HTR-8/SVneo (cell line): ENCODE measurements at places on chromosomes 5 and 9.
A peak's percentile ranks its signal among the peaks of the same experiment; 100 is the strongest.

DNA sequence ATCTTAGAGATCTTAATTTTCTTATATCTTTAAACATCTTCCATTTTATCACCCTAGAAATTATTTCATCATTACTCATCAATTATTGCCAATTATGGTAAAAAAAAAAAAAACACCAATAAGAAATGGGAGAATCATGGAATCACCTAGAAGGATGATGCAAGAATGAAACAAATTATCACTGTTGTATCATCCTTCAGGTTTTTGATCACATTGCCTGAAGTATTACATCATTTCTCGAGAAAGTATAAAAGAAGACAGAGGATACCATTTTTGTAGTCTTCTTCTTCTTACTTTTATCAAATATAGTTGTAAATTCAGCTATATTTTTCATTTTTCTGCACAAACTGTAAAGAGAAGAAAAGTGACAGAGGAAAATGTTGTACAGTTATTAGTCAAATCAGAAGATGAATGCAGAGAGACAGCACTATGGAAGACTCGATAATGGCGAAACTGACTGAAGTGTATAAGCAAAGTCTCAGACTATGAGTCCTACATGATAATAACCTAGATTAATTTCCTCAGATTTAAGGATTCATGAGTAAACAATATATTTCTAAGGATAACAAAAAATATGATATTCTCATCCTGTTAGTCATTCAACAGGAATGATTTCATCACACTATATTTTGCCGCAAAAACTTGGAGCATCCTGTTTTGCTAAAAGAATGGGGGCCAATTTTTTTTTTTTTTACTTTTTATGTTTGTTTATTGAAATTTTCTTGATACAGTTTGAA, 5.9 kb upstream of the STC2 start:
- DNase-seq, result peak; percentile 56

GRCh38 chr5:41364346-41364745, 146.1 kb downstream of the PLCXD3 start:
- DNase-seq, result no peak

GRCh38 chr5:92470770-92471169, 1087.7 kb upstream of the ARRDC3 start:
- no peak for DNase-seq

DNA sequence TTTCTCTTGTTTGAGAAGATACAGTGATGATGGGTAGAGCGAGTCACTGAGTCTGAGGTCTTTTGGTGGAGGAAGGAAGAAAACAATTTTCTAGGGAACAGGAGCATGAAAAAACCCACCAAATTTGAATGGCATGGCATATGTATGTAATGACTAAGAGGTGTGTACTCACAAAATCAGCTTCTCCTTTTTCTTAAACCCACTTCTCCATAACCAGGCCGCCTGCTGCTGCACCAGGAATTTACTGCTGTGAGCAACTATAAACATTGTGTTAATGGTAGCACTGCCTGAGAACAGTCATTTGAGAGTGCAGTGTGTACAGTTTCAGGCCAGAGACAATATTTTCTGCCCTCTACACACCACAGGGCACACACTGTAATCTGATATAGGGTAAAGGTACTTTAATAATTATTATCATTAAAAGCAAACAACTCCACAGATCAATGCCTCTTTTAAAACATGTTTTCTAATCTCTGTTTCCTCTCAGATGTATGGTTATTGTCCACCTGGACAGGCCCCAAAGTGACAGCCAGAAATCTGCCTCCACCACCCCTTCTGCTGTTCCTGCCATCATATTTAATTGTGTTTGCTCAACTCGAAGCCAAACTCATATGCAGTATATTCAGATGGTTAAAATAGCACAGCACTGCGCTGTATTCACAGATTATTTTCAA, 241.6 kb downstream of the KIAA0825 start:
- no peak for DNase-seq

DNA sequence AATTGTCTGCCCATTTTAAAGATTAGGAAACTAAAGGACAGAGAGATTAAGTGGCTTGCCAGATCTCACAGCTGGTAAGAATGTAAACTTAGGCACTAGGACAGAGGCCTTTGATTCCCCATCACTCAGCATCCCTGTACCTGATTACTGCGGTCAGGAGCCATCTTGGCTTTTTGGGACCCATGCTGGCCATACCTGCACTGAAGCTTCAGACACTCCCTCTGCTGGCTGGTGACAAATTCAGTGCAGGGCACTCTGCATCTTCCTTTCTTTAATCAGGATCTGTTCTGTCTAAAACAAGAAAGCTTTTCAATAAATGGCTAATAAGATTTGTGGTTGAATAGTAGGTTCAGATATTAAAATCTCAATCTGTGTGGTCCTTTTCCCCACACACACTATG, 215.5 kb upstream of the RORB start:
- no peak for DNase-seq

DNA sequence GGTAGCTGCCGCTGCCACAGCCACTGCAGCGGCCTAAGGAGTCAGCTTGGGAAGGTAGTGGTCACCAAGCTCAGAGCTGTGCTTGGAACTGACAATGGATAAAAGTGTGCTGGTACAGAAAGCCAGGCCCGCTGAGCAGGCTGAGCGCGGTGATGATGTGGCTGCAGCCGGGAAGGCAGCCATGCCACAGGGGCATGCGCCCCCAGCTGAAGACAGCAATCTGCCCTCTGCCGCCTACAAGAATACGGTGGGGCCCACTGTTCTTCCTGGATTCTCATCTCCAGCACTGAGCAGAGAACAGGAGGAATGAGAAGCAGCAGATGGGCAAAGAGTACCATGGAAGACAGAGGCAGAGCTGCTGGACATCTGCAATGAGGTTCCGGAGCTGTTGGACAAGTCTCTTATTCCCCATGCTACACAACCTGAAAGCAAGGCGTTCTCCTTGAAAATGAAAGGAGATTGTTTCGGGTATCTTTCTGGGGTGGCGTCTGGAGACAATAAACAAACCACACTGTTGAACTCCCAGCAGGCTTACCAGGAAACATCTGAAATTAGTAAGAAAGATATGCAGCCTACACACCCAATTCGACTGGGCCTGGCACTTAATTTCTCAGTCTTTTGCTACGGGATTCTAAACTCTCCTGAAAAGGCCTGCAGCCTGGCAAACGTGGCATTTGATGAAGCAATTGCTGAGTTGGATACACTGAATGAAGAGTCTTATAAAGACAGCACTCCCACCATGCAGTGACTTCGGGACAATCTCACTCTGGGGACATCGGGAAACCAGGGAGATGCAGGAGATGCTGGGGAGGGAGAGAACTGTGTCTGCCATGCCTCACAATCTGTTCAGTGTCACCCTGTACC, 22.8 kb upstream of the ANKRD18A start:
- no peak for DNase-seq

- DNase-seq, result no peak
Measured at GRCh38 chr5:97281257-97281656, 98.2 kb upstream of the RIOK2 start.

DNA sequence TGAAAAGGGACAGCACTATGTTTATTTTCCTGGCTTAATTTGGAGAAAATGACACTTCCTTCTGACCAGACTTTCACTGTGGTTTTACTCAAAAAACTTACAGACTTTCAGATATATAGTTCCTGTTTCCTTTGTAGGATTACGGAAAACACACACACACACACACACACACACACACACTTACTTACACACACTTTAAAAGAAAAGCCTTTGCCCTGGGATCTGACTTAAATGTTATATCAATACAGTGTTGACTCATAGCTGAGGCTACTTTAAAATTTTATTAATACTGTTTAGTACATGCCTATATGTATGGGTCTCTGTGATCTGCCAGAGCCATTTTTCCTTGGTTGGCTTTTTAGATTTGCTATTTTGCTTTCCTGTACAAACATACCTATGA, 758.3 kb downstream of the DNAH5 start:
- DNase-seq, result no peak

DNA sequence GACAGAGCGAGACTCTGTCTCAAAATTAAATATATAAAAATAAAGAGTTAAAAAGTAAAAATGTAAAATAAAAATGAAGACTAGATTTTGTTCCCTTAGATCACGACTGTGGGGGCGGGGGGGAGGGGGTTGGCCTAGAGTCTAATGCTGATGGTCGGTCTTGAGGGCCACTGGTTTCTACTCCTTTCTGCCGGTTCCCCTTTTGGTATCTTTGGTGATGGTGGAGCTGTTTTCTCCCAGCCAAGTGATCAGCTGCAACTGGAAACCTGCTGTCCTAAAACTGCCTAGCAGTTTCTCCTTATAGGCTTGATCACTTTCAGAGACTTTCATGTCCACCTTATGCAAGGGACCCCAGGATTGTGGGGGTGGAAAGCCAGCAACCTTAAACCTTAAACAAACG, 1.1 kb downstream of the SRD5A1 start:
- peak; percentile 41 for DNase-seq

DNA sequence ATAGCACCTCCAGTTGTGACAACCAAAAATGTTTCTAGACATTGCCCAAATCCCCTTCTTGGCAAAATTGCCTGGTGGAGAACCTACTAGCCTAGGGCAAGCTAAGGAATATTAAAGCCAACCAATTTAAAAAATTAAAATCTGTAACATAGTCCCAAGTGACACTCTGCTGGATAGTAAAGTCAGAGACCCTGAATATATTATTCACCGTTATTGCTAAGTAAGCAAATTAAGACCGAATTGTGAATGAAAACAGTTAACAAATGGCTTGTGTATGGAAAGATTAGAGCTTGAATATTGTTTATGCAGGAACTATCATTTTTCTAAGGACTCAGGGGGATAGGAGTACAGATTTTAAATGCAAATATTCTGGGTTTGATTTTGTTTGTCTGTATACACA, 208.1 kb downstream of the DMAC1 start:
- no peak for DNase-seq

DNA sequence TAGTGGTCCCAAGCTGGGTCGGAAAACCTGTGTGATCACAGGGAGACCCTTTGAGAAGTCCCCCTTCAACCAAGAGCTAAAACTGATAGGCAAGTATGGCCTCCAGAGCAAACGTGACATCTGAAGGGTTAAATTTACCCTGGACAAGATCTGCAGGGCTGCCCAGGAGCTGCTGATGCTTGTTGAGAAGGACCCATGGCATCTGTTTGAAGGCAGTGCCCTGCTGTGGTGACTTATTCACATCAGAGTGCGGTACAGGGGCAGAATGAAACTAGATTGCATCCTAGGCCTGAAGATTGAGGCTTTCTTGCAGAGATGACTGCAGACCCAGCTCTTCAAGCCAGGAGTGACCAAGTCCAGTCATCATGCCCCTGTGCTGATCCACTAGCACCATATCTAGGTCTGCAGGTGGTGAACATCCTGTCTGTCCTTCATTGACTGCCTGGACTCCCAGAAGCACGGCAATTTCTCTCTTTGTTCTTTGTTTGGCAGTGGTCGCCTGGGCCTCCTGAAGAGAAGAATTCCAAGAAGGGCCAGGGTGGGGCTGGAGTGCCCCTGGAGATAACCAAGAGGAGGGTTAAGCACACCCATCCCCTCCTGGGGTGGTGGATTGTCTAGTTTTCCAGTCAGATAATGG, 25.7 kb upstream of the CHD1 start:
- no peak for DNase-seq

- DNase-seq, result no peak
Measured at GRCh38 chr9:125626187-125626586, 80.8 kb downstream of the MAPKAP1 start.

GRCh38 chr9:16266648-16267276, 603.7 kb downstream of the BNC2 start:
- no peak for DNase-seq

DNA sequence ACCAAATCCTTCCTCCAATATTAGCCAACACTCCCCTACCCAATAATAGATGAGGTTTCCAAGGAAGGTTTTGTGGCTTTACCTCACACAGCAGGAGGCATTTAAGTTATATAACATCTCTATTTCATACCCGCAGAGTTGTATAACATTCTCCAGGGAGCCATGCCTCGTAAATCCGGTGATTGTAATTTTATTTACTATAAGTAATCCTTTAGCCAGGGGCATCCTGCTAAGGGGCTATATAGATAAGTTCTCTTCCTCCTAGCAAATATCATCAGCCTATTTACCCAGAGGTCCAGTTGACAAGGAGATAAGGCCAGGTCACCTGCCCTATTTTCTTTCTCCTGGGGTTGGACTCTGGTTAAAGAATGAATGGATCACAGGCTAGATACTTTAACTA, 2051.0 kb downstream of the EFNA5 start:
- no peak for DNase-seq

DNA sequence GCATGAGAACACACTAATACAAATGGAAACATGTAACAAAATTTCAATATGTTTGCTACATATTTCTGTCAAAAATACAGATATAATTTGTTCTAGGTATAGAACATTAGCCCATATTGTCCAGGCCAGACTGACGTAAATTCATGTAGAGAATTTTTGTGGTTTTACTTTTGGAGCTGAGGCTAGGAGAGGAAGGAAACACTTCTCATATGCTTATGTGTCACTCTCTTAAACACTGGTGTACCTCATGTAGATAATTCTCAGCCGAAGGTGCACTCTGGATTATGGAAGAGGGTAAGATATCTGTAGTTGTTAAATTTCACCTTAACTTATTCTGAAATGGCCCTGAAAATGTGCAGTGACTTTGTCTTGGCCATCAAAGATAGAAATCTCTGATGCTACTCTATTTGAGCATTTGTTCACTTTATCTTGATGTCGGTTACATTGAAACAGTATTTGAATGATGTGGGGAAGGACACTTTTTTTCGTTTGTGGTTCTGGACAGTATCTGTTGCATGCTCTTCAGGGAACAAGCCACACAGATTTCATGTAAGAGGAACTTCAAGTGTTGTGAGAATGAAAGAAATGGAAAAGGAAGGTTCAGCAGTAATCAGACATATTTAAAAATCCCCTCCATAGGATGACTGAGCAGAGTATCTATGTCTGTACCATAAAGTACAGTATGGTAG, 202.7 kb downstream of the SPATA31D1 start:
- no peak for DNase-seq

- DNase-seq, result no peak
Measured at GRCh38 chr9:128390150-128390812, 19.1 kb downstream of the URM1 start.

DNA sequence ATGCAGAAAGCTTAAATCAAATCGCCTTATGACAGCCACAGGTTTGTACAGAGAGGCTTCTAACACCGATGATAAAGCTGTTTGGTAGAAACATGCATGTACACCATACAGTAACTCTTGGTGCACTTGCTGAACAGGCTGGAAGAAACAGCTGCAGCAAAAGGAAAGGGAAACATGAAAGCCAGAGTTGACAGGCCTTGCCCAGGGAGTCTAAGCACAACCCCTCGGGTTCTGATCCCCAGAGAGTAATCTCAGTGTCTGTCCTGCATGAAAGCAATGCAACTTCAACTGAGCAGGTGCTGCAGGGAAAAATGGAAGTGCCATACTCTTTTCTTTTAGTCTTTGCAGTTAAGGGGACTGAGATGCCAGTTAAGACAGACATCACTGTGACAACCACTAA, 419.9 kb downstream of the BNC2 start:
- no peak for DNase-seq
